Upper lobe of left lung (tissue), 6 donors: ENCODE measurements at places on chromosomes 7 and 10.

DNA sequence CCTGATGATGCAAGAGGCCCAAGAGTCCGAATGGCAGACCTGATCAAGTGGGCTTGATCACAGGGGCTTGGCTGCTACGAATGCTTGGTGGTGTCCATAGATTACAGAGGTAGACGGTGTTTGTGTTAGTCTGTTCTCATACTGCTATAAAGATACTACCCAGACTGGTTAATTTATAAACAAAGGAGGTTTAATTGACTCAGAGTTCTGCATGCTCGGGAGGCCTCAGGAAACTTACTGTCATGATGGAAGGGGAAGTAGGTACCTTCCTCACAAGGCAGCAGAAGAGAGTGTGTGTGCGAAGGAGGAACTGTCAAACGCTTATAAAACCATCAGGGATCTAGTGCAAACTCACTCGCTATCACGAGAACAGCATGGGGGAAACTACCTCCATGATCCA lies 268.9 kb upstream of the KLF6 start:
- no peak for DNase-seq

GRCh38 chr7:30817371-30817767 lies 46.2 kb downstream of the MINDY4 start:
- DNase-seq = no peak

DNA sequence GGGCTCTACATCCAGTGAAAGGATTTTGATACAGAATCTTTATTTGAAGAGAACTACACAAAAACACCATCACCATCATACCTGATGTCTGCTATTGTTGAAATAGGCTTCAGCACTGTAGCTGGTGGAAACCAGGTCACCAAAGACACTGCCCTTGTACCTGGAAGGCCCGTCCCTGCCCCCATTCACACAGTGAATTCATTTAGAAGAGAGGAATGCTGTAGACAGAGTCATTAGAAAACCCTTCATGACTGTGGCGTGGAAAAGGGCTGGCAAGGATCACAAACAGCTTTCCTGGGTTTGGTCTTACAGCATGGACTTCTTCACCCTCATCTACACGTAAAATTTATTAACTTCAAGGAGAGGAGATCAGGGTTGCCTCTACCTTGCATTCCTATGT lies 202.0 kb upstream of the NRP1 start:
- no peak for DNase-seq

DNA sequence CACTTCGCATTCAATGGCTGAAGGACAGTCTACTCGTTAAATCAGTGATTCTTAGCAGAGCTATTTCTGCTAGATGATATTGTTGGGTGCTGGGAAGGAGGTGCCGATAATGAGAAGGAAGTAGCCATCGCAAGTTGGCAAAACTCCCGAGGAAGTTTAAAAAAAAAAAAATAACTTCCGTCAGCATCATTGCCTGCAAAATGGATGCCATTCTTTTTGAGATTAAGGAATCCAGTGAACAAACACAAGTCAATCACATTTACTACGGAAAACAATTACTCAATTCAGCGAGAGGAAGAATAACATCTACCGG lies 74.4 kb upstream of the SFMBT2 start:
- DNase-seq = no peak

- no peak for DNase-seq
Observed at GRCh38 chr10:48444266-48444665, 137.8 kb downstream of the MAPK8 start.

DNA sequence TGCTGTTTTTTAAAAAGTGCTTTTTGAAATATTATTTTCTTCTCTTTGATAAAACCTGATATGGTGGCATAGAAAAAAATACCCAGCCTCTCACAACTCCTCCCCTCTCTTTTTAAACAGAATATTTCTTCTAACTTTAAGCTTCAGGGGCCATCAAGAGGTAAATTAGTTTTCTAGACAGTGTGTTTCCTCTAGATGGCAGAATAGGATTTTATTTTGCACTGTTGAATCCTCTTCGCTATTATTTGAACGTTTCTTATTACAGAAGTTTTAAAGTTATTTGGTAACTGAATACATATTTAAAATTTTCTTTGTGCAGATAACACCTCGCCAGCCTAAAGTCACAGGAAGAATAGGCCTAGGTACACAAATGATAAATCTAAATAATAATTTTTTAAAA lies 30.3 kb downstream of the ARL5B start:
- no peak for DNase-seq

DNA sequence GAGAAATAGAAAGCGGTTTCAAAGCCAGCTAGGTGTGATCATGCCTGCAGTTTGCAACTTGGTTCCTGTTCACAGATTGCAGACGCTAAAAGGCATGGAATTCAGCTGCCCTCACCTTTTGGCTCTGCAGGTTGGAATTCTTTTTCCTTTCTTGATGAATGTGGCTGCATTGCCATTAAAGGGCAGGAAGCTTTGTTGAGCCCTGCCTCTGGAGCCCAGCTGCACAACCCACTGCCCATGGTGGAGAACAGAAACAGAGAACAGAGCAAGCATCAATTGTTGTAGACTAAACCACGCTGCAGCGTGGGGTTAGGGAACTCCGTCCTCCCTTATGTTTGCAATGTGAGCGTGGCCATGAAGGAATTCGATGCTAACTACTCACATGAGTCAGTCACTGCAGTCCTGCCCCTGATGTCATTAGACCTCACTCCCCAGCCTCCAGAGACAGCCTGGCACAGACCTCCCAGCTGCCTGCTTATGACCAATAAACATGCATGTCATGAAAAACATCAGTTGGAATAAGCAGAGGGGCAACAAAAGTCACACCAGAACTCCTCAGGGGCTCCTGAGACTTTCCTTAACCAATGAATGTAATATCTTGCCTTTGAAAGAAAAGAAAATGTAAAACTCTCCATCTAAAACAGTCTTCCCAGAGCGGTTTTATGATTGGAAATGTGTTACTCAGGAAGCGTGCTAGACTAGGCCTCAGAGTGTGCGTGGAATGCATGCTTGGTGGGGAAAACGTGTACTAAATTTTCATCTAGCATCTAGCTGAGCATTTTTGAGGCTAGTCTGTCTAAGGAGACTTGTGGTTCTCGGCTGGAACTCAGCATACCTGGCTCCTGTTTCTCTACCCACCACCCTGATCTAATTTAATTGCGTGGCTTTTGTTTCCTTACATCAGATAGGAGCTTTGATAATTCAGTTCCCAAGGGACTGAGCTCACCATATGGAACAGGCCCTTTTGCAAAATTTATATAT lies 232.2 kb downstream of the KIAA1217 start:
- no peak for DNase-seq

DNA sequence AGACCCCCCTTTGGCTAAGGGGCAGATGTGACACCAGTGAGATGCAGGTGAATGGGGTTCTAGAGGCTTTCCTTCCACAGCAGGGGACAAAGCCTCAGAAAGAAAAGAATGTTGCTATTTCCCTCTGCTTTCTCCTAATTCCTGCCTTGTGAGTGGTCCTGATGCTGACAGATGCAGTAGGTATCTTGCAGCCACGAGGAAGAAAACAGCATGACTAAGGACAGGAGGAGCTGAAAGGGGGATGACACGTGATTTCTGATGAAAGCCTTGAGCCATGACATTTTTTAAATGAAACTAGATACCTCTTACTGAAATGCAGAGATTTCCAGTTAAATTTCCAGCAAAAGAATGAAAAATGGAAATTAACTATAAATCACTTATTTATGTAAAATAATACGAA lies 92.4 kb downstream of the C1GALT1 start:
- DNase-seq = no peak

DNA sequence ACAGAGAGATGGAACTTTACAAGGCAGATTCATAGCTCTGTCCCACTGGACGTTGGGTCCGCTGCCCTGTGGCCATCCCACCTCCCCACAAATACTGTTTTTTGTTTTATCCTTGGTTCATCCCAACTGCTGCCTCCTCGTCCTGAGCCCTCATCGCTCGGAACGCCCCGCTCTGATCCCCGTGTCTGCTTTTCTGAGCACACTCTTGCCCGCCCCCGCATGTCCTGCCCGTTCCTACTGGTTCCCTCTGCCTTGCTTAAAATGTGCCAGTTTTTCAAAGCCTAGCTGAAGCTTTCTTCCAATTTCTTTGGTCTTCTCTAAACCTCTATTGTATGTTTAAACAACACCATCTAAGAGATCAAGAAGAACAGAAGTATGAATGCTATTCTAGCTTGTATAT lies 19.4 kb downstream of the RNF32 start:
- DNase-seq = peak; percentile 26

- DNase-seq = no peak
Observed at GRCh38 chr7:105189859-105190492, 176.0 kb downstream of the KMT2E start.
